Naive B cell (primary cell): ENCODE measurements at places on chromosomes 5 and 9. TPM values are rescaled to one million over a fixed set of nuclear protein-coding genes. Genes with fewer than 3 reads are reported as not detected.

CD14 gene
- polyA plus RNA-seq, result 1.5 TPM

EGFLAM gene
- polyA plus RNA-seq, result not detected

SLC2A6 gene
- polyA plus RNA-seq, result 25.6 TPM

VAV2 gene
- 19.3 TPM for polyA plus RNA-seq

OBP2B gene
- not detected for polyA plus RNA-seq

GRCh38 chr5:32583582-32584232 lies 1.6 kb upstream of the SUB1 start:
- peaks cover 3% of the 10 kb centered on the region for H3K27me3 ChIP-seq
- H3K27ac ChIP-seq, result peak overlapping the region; percentile 94
- peak overlapping the region; percentile 90 for H3K4me3 ChIP-seq
- peaks cover 14% of the 10 kb centered on the region for H3K36me3 ChIP-seq
- H3K4me1 ChIP-seq, result peaks cover 86% of the 10 kb centered on the region

- H3K27me3 ChIP-seq, result peaks cover 67% of the 10 kb centered on the region
- H3K4me3 ChIP-seq, result no peak overlapping the region
- no peaks in the 10 kb centered on the region for H3K36me3 ChIP-seq
- H3K27ac ChIP-seq, result no peak overlapping the region
Observed at GRCh38 chr5:135171336-135171735, 137.3 kb upstream of the PITX1 start.

- peak overlapping the region; percentile 0 for H3K27ac ChIP-seq
- H3K36me3 ChIP-seq, result peaks cover 7% of the 10 kb centered on the region
- no peak overlapping the region for H3K4me3 ChIP-seq
- DNase-seq, result no peak
- peaks cover 35% of the 10 kb centered on the region for H3K4me1 ChIP-seq
Observed at GRCh38 chr9:36250079-36250478, 8.2 kb downstream of the GNE start.

- H3K27ac ChIP-seq, result no peak overlapping the region
- H3K4me1 ChIP-seq, result no peaks in the 10 kb centered on the region
- no peaks in the 10 kb centered on the region for H3K27me3 ChIP-seq
- no peak overlapping the region for H3K4me3 ChIP-seq
- no peaks in the 10 kb centered on the region for H3K36me3 ChIP-seq
Observed at GRCh38 chr5:39829441-39829840, 404.7 kb upstream of the DAB2 start.
